Stimulated activated CD8-positive, alpha-beta memory T cell treated with anti-CD3 and anti-CD28 coated beads, Interleukin-7, amount 100 ng/mL, for 1 hour (primary cell): ENCODE measurements at places on chromosomes 11 and 22.

- DNase-seq = no peak
These were observed 3.0 kb downstream of the ADAMTS15 start for GRCh38 chr11:130451231-130452019.

- DNase-seq = no peak
These were observed 28.5 kb downstream of the MAML2 start for GRCh38 chr11:96314326-96315020.

DNA sequence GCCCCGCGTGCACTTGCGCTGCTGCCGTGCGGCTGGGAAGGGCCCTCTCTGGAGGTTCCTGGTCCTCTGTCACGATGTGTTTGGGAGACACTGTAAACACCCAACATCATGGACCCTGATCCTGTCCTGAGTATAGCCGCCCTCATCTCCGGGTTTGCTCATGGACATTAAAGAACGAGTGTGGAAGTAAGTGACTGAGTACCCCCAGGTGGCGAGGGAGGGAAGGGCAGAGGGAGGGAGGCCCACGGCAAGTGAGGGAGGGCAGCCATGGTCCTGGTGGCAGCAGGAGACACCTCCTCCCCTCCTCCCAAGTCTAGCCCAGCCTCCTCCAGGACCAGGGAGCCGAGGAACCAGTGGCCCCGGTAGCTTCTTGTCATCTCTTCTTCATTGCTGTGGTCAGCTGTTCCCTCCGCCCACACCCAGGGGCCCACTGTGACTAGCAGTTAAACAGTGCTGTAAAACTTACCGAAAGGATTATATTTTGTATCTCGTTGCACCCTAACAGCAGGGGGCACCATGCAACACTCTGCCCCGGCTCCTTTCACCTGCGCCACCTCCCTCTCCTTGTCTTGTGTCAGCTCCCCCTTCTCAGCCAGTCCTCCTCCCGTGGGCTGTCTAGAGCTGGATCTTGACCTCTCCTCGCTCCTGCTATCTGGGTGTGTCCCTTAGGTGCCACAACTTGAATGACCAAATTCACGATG lies 566.5 kb upstream of the B3GAT1 start:
- no peak for DNase-seq

GRCh38 chr11:130523166-130523565 lies 74.7 kb downstream of the ADAMTS15 start:
- DNase-seq = no peak

DNA sequence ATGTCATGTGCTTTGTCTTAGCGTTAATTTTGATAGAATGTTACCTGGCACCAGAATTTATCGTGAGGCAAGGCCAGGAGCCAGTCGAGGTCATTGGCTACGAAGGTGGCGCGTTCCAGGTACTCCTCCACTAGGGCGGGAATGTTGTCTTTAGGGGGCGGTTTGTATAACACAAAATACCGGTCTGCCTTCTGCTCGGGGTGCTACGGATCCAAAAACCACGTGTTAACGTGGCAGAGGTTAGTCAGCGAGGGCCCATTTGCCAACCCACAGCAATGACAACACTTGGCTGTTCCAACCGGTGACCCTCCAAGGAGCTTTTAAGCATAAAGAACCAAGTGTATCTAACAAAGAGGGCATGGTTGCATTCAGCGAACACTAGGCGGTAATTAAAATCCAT lies 12.5 kb downstream of the ASCC2 start:
- DNase-seq = no peak

DNA sequence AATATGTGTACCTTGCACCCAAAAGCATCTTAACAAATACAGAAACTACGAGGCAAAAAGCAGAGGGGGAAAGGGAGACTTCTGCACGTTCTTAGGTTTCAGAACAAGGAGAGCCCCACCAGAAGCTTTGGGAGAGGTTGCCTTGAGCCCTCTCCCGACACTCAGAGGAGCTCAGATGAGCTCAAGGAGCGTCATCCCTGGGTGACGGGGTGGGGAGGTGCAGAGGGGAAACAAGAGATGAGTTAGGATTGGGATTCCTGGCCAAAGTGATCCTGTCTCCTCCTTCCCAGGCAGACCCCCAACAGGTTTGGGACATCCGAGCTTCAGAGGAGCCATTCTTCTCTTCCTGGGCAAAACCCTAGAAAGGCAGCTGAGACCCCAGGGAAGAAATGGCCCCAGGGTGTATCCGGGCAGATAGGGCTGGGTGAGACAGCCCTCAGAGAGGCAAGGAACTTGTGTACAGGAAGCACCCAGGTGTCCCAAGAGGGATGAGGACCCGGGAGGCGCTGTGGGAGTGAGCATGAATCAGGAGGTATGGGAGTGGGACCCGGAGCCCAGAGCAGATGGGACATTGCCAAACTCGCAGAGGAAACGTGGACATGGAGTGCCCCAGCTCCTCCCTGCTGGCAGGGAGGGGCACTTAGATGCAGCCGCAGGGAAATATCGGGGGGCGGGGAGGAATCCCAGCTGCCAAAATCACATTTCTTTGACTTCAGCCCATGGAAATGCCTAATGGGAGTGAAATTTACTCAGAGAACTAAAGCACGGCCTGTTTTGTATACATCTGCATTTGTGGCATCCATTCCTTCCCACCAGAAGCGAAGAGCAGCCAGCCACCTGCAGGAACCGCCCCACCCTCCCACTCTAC lies 12.4 kb downstream of the C1QTNF6 start:
- DNase-seq = no peak

DNA sequence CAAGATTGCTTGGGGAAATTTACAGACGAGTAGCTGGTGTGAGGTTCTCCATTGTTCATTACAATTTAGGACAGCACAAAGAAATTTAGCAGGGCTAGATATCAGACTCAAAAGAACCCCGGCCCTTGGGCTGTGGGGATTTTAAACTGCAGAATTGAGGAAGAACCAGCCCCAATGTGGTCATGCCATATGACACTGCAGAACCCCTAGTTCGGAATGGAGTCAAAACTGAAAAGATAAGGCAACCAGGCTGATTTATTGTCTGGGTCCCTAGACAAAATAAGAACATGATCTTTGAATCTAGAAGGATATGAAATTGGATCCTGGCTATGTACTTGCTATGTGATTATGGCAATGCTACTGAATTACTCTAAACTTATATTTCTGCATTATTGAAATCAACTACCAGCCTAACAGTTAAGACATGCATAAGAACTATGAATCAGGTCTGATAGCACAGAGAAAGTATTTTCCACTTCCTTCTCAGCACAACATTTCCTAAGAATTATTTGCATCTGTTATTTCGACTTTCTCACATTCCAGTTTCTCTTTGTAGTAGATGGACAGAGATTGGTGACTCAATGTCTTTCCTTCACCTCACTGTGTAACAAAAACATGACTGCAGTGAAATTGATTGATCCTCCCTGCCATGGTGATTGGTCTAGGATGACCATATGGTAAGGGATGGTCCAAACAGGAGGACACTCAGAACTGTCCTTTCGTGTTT lies 13.2 kb downstream of the MMP3 start:
- DNase-seq = no peak

GRCh38 chr11:63507511-63507910 lies 1.6 kb downstream of the LGALS12 start:
- no peak for DNase-seq

- no peak for DNase-seq
These were observed 926 bp downstream of the PGR start for GRCh38 chr11:101128571-101129202.

DNA sequence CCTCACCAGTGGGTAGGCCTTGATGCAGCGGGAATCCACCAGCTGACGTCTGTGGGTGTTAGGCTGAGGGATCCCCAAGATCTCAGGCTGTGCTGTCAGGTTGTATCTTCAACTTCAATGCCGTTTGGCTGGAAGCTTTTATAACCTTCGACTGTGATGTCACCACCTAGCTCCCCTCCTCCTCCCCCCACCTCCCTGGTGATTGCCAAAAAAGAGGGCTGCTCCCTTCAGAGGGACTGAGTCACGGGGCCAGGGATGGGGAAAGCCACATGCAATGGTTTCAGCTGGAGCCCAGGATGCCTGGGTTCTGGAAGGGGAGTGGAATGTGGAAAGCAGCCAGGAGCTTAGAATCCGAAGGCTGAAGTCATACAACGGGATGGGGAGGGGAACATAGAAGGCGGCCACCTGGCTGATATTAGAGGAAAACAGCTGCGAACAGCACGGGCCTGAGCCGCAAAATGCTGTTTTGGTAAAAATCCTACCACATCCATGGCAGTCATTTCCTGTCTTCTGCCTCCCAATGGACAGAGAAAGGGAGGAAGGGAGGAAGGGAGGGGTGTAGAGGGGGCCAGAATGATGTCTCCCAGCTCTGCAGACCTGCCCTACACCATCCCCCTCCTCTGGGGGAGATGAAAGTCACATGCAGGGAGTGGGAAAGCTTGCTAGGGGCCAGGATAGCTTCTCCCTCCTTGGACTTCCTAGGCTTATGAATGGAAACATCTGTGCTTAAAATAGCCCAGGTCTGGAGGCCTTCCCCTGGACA lies at the start of gene LRRN4CL:
LRRN4CL (minus strand) TSS at position 110 of the 763 bp plus-strand sequence. CDS start 1,022 bp downstream, outside the sequence.
- DNase-seq = no peak

DNA sequence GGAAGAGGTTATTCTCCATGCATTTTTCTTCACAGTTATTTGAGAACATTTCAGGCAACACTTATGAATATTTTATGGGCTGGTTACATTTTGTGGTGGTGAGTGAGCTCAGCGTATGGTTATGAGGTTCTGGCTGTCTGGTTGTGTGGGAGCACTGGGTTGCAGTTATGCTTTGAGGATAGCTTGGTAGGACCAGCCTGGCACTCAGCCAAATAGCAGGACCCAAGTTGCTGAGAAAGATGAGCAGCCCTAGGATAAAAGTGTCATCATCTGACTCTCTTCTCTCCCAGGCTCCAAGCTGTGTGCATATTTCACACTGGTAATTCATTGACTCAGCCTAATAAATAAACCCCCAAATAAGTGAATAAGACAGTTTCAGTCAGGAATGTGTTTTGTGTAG lies 8.1 kb upstream of the SRSF8 start:
- no peak for DNase-seq

GRCh38 chr22:50047346-50047745 lies 10.8 kb downstream of the TTLL8 start:
- DNase-seq = no peak

DNA sequence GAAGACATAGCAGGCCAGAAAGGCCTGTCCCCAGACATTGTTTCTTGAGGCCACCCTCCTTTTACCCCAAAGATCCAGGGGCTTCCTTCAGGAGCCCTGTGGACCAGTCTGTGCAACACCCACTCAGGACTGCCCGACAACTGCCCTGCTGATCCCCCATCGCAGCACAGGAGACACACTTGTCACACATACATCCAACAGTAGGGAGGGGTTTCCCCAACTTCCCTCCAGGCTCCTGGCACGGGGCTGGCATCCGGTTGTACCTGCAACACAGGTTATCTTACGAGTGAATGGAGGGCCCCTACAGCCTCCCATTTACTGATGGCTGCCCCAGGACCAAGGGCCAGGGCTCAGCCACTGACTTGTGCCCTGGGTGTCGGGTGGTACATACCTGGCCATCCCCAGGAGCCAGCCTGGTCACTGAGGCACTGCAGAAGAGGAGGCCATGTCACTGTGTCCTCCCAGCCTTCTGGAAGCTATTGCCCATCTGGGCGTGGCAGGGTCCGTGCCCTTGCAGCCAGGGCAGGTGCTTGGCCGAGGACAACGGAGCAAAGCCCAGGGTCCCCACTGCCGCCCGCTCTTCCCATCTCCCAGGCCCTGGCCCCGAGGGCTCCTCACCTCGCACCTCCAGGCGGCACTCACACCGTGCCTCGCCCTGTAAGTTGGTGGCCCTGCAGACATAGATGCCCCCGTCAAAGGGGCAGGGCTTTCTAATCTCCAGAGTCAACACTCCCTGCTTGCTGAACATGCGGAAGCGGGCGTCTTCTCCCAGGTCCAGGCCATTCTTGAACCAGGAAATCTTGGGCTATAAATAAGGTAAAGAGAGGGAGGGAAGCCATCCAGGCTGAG lies 20.8 kb downstream of the MYBPC3 start:
- DNase-seq = no peak

DNA sequence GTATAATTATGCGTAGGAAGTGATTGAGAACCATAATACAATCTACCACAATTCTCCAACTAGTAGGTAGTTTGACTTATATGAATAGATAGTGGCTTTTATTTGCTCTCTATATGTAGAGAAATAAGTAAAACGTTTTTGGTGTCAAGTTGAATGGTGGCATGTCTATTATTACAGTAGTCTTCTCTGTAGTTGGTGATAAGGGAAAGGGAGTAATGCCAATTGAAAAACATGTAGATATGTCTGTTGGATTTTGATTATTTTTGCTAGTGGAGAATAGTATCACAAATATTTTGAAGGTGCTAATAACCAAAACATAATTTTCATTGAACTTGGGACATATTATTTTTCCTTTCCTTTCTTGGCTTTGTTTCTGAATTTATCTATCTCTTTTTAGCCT lies 17.5 kb downstream of the FBXO7 start:
- DNase-seq = no peak

DNA sequence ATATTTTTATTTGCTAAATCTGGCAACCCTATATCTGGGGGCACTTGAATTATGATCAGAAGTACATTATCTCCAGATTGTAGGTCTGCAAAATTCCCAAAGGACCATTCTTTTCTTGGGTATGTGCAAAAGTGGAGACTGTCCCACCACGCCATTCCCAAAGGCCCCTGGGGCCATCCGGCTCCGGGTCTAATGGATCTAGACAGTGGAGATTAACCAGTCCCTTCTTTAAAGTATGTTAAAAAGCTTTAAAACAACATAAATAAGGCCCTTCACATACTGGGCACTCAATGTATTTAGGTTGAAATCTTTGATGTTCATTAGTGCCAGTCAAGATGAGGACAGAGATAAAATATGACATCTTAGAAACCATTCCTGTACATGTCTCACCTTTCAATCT lies 124.1 kb downstream of the MAML2 start:
- no peak for DNase-seq

DNA sequence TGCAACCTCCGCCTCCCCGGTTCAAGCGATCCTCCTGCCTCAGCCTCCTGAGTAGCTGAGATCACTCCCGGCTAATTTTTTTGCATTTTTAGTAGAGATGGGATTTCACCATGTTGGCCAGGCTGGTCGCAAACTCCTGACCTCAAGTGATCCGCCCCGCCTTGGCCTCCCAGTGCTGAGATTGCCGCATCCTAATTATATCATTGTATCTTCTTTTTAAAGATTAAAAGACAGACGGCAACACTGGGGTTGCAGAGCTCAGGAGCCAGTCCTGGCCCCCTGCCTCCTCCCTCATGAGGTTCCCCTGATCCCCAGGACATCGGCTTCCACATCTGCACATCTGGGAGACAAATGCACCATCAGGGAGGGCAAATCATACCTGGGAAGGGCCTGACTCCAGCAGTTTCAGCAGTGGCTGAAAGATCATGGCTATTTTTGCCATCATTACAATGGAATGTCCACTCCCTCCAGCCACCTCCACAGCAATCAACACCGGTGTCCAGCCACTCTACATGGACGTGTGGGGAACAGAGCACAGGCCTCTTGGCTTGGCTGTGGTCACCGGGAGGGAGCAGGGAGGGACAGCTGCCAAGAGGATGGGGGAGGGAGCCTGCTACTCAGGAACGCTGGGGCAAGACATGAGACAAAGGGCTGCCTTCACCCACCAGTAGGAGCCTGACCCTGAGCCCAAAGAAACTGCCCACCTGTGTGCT lies 9.2 kb upstream of the CELSR1 start:
- DNase-seq = no peak

- no peak for DNase-seq
These were observed 61.4 kb upstream of the SYT13 start for GRCh38 chr11:45347348-45348082.
